Stimulated activated CD4-positive, alpha-beta T cell treated with anti-CD3 and anti-CD28 coated beads, Interleukin-1b, Interleukin-23, amount 100 ng/mL, for 48 hours (primary cell): ENCODE measurements at places on chromosomes 1 and 21.
A peak's percentile ranks its signal among the peaks of the same experiment; 100 is the strongest.

DNA sequence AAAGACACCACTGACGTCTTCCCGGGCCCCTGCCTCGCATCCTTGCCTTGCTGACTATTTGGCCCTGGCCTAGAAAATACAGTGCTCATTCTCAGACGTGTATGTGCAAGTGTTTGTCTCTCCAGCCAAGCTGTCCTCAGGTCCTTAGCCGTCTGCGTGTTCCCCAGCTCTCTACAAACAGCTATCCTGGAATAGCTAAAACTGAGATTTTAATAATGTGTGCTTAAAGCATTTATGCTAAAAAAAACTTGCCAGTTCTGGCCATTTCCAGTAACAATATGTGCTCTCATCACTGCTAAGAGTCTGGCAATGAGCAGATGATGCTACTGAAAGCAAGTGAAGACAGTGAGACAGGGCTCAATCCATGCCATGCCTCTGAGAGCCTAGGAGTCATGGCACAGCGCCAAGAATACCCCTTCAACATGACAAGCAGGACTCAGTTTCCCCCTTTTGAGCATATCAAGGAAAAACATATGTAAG, 55.7 kb downstream of the IRF2BP2 start:
- DNase-seq, result no peak

DNA sequence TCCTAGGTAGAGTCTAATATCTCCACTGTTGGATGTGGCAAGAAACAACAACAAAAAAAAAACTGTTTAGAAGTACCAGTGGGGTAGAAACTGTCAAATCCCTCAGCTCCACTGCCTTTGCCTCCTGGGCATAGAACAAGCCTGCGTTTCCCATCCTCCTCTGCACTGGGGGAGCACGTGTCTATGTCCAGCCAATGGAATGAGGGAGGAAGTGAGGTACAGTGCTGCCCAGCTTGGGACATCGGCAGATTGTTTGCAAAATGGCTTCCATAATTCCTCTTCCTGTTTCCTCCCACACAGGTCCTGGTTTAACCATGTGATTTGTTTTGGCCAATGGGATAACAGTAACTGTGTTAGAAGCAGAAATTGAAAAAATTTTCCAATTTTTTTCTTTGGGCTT, 39.1 kb downstream of the PSMG1 start:
- DNase-seq, result no peak

GRCh38 chr1:205541161-205541886, 36.9 kb downstream of the CDK18 start:
- DNase-seq, result no peak

GRCh38 chr1:207849646-207850045, 61.3 kb downstream of the CD34 start:
- no peak for DNase-seq

DNA sequence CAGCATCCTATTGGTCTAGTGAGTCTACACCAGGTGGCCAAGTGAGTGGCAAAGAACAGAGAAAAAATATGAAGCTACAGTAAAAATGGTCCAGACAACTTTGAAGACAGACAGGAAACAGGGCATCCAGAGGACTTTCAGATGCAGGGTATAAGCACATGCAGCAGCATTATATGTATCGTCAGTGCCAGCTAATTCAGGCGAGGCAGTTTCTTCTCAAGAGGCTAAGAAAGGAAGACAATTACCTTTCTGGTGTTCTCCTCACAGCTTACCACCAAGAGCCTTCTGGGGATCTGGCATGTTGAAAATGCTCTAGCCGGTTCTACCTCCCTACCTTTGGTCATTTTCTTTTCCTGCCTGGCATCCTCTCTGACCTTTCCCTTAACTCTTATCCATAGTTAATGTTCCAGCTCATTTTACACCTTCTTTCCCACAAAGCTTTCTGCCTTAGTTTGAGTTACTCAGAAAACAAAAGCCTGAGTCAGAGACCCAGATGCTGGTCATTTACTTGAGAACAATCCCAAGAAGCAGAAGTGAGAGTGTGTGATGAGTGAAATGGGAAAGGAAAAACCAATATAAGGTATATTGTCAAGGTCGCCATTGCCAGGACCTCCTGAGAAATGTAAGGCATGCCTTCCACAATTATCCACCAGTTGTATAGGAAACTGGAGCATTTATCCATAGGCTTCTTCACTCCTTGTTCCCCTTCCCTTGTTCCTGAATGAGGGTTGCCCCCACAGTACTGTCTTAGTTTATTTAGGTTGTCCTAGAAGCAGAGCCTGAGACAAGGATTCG, 444.1 kb downstream of the PLPP3 start:
- no peak for DNase-seq

DNA sequence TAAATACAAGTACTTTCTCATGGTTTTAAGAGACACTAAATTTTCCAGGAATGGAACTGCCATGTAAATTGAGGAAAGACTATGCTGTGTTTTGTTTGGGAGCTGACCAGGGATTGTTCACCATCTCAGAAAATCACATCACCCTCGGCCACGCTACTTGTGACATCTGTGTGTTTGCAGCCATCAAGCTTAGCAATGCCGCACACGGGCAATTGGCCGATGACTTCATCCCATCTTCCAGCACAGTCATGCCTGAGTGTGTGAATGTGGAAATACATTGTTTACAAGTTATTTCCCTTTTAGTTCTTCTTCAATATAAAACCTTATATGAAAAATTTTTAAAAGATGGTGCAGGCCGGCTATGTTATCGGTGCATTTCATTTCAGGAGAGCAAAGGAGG, 121.6 kb downstream of the GLIS1 start:
- no peak for DNase-seq

- no peak for DNase-seq
These were observed 106.3 kb upstream of the HMCN1 start for GRCh38 chr1:185627761-185628501.

DNA sequence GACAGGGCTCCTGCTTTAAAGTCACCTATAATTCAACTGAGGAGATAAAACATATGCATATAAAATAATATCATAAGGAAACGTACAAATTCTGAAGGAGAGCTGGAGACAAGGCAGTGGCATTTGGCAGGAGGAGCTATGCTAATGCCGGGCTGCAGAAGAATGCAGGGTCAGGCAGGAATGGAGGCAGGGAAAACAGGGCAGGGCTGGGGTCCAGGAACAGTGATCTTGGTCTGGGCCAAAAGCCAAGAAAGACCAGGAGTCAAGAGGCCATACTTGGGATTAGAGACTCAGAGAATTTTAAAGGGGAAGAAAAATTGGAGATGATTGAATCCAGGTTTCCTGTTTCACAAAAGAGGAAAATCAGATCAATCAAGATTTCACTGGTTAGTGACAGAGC, 20.0 kb upstream of the BRDT start:
- DNase-seq, result no peak

DNA sequence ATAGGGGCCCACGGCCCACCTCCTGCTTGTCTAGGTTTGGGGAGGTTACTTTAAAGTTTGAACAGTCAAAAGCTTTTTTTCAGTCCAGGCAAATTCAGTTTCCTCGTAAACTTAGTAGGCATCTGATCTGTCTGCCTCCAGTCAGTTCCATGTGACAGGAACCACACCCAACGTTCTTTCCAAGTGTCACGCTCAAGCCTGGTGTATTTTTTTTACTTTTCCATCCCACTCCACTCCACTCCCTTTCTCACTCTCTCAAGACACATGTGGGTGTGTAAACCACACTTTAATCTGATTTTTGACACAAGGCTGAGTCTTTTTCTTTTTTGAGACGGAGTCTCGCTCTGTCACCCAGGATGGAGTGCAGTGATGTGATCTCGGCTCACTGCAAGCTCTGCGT, 60.3 kb upstream of the GPR153 start:
- no peak for DNase-seq

GRCh38 chr1:154490317-154490716, 11.7 kb upstream of the TDRD10 start:
- no peak for DNase-seq

- DNase-seq, result no peak
These were observed 3.0 kb downstream of the VASH2 start for GRCh38 chr1:212953321-212953720.

DNA sequence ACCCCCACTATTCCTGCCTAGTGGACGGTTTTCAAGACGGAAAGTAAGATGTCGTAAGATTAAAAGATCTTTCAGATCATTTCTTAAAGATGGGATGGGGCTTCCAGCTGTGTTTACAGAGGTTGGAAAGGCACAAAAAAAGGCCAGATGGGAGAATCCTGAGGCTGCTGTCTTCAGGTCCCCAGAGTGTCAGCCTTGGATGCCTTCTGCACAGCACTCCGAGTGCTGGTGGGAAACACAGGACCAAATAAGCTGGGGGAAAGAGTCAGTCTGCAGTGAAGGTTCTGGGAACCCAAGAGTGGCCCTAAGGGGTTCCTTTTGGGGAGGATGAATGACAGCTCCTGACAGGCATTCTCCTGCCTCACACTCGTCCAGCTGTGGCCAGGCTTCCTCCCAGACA, 96.5 kb downstream of the COLGALT2 start:
- DNase-seq, result no peak

DNA sequence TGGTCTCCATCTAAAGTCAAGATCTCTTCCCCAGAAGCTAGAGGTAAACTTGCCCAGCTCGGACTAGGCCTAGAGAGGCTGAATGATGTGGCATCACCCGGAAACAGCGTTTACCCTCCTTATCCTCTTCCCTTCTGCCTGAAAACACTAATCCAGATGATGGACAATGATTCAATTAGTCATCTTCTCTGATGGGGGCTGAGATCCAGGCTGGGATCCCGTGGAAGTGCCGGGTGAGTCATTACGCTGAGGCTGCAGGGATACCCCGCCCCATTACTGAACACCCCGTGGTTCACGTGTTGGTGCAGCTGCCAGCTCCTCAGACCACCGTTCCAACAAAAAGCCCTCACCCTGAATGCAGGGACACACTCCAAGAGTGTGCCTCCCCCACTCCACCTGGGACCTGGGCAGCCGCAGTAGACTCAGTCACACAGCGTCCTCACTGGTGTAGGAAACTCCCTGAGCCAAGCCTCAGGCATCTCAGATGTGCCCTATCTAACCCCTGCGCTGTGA, 2.0 kb downstream of the S100A6 start:
- DNase-seq, result no peak

- DNase-seq, result peak; percentile 69
These were observed 32.3 kb upstream of the ID3 start for GRCh38 chr1:23591460-23592208.

DNA sequence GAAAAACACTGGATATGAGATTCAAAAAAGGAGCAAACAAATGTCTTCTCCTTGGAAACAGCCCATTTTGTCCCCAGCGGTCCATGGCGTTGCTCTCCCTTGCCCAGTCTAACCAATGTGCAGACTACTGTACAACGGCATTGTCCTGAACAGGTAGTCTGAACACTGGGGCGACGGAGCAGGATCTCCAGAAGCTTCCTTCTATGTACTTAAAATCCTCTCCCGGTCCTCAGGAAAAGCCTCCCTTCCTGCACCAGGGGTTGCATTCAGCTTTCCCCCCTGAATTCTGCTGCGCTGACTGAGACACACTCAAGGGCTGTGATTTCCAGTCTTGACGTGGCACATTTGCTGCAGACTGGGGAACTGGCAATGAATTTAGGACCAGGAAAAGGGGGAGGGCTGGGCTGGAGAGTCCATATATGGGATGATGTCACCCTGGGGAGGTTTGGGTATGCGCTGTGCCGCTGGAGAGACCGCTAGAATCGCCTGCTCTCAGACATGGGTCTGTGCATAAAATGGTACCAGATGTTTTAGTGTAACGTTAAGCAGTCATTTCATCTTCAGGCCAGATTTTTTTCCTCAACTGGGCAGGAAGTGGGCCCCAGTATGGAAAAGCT, 275.9 kb upstream of the C1orf105 start:
- DNase-seq, result no peak

DNA sequence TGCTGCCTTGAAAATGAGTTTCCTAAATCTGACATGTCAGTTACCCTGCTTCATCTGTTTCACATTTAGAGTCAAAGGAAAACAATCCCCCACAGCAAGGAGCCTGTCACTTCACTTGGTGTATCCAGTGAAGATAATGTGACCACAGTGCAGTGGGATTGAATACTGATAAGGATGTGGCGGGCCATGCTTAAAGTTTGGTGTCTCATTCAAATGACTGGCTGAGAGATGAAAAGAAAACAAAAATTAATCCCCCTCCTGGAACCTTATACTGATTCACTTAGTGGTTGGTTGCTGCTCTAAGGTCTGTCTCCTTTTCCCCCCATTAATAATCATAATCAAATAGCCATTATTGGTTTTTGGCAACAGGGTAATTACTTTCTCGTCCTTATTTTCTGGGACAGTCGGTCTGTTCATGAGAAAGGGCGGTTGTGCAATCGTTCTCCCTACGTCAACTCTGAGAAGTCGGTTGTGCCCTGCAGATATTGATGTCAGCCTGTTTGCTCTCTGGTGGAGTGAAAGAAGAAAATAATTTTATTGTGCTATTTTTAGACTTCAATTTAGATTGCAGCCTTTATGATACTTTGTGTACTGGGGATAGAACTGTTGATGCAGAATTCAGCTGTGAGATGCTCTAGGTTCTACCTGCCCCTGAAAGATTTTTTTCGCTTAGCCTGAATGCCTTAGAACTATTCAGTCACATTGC, 360.2 kb downstream of the DISC1 start:
- no peak for DNase-seq

- peak; percentile 51 for DNase-seq
These were observed 8.6 kb upstream of the FCMR start for GRCh38 chr1:206930210-206930798.

- DNase-seq, result no peak
These were observed 550.7 kb downstream of the PTPRU start for GRCh38 chr1:29786791-29787732.

DNA sequence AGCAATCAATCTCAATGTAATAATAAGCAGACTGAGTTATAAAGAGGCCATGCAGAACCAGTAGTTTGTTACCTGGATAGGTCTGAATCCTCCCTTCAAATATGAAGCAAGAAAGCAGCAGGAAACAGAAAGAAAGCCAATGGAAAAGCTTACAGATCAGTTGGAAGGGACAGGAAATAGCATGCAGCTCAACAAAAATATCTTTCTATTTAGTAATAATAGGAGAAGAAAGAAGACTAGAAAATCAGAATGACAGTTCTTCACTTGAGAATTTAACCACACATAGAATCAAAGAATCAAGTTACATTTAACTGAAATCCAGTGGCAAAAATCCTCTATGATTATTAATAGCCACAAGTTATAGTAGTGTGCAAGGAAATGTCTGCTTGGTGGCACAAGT, 194.4 kb downstream of the EIF4G3 start:
- no peak for DNase-seq

DNA sequence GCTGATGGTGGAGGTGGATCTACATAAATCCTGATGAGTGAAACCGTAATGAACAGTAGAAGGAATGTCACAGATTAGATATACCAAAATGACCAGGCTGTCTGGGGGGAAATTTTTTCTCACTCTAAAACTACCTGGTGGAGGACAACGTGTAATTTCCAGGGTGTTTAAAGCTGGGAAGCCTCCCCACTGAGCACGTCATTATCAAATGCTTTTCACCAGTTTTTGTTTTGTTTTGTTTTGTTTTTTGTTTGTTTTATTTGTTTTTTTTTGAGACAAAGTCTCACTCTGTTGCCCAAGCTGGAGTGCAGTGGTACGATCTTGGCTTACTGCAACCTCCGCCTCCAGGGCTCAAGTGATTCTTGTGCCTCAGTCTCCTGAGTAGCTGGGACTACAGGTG, 11.6 kb downstream of the AGPAT3 start:
- no peak for DNase-seq
